ENCODE measurements at places on chromosomes 7 and 10.

DNA sequence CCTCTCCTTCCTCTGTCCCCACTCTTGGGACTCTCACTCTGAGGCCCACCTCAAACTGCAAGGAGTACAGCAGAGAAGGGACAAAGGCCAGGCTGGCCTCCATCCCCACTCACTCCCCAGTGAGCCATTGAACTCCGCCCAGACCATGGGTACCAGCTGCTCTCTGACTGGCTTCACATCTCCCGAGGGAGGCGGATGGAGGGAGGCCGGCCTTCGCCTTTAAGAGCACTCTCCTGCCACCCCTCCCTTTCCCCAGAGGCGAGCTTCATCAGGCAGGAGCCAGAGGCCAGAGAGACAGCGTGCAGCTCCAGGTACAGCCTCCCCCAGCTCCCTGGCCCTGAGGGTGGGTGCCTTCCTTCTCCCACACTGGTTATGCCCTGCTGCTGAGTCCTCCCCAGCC is 1.8 kb upstream of the LDB3 start:
- no peak for DNase-seq

DNA sequence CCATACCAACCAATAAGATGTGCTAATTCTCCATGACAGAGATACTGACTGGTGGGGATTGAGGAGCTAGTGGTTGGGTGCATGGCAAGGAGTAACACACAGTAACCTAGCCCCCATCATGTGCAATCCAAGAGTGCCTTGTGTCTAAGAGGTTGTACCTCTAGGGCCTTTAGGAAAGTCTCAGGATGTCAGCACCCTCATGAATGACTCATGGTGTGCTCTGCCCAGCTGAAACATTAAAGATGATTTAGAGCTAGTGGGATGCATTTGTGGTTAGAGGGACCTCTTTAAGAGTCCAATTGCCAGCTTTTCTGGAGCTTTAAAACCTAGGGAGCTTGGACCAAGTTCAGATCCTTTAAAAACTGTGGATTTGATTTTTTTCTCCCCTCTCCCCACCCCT is 181.1 kb downstream of the HERPUD2 start:
- DNase-seq, result no peak

DNA sequence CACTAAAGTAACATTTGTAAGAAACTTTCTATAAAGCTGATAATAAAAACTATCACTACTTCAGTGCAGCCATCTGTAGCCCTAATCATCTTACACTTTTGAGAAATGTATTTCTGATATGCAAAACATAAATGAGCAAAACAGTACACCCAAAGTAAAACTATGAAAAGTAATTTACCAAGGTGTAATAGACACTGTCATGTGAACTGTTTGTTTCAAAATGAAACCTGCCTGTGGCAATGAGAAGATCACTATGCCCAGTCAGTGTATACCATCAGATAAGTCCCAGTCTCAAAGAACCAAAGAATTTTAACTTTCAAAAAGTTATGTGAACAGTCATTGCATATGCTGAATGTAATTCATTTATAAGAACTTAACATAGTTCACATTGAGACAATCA is 398.1 kb downstream of the CDC14C start:
- DNase-seq, result no peak

DNA sequence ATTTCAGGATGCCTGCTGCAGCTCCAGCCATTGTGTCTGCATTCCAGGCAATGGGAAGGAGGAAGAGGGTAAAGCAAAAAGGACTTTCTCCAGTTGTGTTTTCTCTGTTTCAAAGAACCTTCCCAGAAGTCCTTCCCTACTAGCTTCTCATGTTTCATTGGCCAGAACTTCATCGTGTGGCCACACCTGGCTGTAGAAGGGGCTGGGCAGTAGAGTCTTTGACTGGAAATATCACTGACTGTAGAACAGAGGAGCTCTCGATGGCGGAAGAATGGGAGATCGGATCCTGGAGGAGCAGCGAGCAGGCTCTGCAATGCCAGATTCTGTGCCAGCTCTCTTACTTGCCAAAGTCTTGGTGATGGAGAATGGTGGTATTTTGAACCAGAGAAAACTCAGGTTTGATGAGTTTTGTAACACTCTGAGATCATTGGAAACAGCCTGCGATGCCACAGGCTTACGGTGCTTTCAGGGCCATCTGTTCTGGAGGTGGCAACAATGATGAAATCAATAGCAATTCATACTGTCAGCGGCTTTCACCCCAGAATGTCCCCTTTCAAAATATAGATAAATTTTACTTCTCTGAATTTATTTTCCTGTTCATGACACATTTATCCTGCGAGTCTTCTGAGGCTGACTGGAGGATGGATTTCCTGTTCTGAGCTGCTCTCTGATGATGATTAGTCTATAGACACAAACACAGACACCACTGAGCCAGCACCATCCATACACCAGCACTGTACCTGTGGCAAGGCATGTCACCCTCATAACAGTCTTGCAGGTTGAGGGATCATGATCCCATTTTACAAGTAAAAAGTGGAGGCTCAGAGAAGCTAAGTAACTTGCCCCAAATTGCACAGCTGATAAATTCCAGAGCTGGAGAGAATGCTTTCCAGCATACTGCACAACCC is 204.2 kb downstream of the EMX2 start:
- no peak for DNase-seq

DNA sequence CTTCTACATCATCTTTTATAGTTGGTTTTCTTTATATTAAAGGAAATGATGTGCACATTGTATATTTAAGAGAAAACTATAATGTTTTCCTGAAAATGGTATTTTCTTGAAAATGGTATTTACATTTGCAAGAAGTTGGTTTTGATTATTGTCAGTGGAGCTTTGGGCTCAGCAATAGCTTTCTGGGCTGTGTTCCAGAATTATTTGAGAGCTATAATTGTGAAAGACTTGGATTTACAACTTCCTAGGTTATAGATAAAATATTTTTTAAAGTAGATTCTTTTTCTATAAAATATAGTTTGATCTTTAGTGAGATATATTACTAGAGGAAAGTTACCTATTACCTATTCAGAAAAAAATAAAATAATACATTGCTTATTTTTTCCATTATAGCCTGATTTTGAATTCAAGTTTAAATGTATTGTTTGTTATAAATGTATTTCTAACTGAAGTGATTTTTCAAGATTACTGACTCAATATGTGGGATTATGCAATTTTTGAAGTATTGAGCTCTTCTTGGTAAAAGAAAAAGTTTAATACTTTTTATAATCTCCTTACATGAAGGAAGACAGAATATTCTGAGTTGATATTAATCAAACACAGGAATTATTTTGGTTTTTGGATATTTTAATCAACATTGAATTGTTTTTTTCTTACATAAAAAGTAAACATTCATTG is 20.2 kb downstream of the GNAI1 start:
- no peak for DNase-seq

GRCh38 chr10:52853704-52854103 is 81.1 kb upstream of the MBL2 start:
- DNase-seq, result no peak

GRCh38 chr10:124150189-124150806 is 56.9 kb upstream of the CHST15 start:
- no peak for DNase-seq

DNA sequence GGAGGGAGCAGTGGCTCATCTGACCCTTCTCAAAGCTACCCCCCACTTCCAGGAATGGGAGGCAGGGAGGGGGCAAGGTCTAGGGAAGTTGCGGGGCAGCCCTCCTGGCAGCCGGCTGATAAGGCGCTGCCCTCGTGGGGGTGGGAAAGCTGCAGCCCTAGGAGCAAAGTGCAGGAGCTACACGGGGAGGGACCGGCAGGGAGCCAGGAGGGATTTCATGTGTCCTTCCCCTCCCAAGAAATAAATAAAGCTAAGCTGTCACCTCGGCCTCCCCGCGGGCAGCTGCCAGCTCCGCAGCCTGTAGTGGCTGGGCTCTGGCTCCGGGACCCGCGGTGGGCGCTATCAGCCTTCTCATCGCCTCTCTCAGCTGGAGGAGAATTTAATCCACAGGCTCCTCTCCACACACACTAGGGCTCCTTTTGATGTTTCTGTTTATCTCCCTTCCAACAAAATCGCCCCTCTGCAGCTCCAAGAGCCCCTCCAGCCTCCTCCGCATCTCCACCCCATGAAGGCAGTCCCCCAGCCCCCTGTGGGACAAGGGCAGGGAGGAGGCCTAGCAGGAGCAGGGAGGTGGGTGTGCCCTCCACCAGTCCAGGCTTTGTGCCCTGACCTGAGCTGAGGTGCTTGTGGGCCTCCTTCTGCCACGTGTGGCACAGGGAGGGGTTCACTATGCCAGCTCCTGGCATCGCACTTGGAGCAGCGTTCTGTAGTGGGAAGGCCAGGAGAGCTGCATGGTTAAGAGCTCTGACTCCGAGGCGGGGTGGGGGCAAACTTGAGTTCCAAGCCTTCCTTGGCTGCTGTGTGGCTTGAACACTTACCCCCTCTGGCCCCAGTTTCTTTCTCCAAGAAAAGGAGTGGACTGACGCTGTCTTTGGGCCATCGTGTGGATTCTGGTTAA is 80.5 kb downstream of the C10orf105 start:
- DNase-seq, result no peak

- no peak for DNase-seq
Observed at GRCh38 chr7:30915005-30915601, 3.5 kb downstream of the AQP1 start.

- peak; percentile 82 for DNase-seq
Observed at GRCh38 chr10:96984541-96985131, 152.5 kb downstream of the LCOR start.

GRCh38 chr7:79702116-79702515 is 248.6 kb upstream of the MAGI2 start:
- no peak for DNase-seq

DNA sequence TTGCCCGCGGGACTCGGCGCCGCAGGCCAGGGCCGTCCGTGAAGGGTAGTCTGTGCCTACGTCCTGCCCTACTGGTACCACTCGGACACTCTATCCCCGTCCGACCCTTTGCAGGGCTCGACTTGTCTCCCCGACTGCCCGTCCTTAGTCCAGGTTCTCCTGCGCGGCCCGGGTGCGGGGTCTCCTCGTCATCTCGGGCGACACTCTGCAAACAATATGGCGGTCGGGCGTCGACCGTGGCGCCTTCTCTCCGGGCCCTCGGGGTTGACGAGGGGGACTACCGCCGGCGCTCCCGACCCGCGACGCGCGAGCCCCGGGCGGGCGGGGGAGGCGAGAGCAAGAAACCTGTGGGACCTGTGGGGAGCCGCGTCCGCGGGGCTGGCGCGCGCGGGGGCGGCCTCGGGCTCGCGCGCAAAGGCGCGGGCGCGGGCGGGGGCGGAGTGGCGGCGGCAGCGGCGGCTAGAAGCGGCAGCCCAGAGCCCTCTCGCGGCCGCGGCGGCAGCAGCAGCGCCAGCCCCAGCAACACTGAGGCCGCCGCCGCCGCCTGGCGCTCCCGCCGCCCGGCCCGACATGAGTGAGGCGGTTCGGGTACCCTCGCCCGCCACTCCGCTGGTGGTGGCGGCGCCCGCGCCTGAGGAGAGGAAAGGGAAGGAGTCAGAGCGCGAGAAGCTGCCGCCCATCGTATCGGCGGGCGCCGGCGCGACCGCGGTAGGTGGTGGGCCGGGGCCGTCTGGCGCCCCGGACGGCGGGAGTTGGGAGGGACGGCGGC is at the start of gene HECTD2:
Gene HECTD2 (plus strand): TSS at position 476 of the 769 bp plus-strand sequence. CDS start 95 bp downstream, at position 571.
- DNase-seq, result peak; percentile 89

- no peak for DNase-seq
Observed at GRCh38 chr10:59393349-59393748, 31.0 kb upstream of the FAM13C start.

DNA sequence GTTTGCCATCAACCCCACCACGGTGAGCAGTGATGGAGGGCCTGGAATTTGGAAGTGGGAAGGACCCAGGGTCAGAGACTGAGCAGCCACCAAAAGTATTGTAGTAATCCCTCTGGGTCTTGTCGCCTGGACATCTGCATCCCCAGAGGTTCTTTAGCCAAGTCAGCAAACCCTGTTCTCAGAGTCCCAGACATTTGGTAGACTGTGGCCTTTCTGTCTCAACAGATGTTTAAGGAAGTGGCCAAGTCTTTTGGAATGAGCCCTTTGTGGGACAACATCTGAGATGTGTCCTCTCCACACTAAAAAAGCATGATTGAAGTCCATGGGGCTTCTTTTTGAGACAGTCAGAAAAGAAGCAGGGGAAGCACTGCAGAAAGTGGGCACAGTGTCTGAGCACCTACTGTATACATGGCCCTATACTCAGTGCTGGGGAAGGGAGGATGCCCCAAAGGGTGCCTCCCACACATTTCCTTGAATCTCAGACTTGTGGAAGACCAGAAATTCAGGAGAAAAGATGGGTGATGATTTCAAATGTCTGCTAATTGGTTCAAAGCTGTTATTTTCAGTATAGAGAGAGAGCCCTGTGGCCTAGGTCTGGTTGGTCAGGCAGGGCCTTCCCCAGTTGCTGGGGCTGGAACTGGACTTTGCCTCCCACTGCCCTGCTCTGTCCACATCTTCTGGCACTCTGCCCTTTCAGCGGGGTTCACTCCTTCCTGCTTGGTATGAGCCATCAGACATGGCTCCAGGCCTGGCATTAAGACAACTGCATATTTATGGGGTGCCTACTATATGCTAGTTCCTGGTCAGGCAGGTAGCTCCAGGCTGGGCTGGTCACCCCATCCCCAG is 26.5 kb upstream of the VSIR start:
- no peak for DNase-seq

DNA sequence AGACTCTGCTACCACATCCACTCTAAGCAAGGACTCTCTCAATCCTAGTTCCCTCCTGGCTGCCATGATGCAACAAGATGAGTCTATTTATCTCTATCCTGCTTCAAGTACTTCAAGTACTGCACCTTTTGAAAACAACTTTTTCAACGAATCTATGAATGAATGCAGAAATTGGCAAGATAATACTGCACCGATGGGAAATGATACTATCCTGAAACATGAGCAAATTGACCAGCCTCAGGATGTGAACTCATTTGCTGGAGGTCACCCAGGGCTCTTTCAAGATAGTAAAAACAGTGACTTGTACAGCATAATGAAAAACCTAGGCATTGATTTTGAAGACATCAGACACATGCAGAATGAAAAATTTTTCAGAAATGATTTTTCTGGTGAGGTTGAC is 40.7 kb downstream of the AHR start:
- DNase-seq, result no peak

GRCh38 chr10:8402576-8402975 is 348.1 kb downstream of the GATA3 start:
- DNase-seq, result no peak

- DNase-seq, result no peak
Observed at GRCh38 chr7:130947792-130948580, 214.0 kb upstream of the KLF14 start.

GRCh38 chr7:111082351-111082750 is 8.6 kb upstream of the LRRN3 start:
- DNase-seq, result no peak

- DNase-seq, result no peak
Observed at GRCh38 chr7:115038158-115038557, 116.3 kb downstream of the MDFIC start.

- no peak for DNase-seq
Observed at GRCh38 chr7:71541707-71542353, 409.9 kb downstream of the GALNT17 start.

GRCh38 chr7:27616186-27616491 is 46.5 kb downstream of the HIBADH start:
- DNase-seq, result no peak

- DNase-seq, result no peak
Observed at GRCh38 chr10:117674646-117675045, 132.1 kb downstream of the EMX2 start.

- DNase-seq, result no peak
Observed at GRCh38 chr10:60023155-60023877, 117.0 kb upstream of the CCDC6 start.

- no peak for DNase-seq
Observed at GRCh38 chr7:3272691-3273141, 28.3 kb upstream of the SDK1 start.

All from femur (tissue), 1 donor.